Activated CD4-positive, alpha-beta T cell treated with anti-CD3 and anti-CD28 coated beads, Interleukin-2, Interleukin-4, amounts not matched to agents 100 ng/mL and 50 ng/mL, durations not matched to agents 16 hours and 8 hours (primary cell): ENCODE measurements at places on chromosomes 5 and 9.
A peak's percentile ranks its signal among the peaks of the same experiment; 100 is the strongest.

- DNase-seq: no peak
These were observed 20.4 kb upstream of the PAPPA start for GRCh38 chr9:116133163-116133562.

DNA sequence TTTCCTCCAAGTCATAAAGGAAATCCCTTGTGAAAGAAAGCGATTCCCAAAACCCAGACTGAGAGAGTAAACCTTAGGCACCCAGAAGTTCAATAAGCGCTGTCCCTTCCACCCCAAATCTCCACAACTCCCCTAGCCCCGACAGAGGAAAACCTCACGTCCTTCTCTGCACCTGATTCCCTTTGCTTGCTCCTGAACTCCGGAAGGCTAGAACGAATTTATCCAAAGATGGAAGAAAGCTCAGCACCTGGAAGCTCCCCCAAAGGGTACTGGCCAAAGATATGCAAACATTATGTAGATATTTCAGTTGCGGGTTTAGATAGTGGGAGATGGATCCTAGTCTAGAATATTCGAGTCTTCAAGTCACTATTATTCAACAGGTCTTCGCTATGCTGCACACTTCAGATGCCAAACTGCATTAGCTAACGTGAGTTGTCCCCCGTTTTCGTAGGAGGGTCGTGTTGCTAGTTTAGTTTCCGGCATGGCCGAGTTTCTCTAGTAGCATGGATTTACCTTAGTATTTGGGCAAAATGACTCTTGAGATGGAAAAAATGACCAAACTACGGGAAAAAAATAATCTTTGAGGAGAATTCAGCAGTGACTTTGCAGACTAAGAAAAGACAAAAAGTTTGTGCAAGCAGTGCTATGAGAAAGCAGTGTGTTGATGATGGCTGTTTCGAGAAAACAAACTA is 27.7 kb downstream of the NR2F1 start:
- DNase-seq: no peak

DNA sequence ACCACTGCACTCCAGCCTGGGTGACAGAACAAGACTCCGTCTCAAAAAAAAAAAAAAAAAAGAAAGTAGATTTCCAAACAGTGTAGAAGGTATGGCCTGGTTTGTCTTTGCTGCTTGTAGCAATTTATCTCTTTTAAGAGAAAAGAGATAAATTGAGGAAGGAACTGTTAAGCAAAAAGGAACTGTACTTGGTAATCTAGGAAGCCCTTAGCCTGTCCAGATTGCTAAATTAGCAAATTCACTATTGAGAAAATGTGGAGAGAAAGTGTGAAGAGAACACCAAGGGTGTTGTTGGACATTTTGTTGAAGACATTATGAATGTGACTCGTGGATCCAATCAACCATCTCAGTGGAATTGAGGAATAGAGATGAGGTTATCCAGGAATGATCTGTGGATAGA is 13.0 kb upstream of the SUSD3 start:
- no peak for DNase-seq

DNA sequence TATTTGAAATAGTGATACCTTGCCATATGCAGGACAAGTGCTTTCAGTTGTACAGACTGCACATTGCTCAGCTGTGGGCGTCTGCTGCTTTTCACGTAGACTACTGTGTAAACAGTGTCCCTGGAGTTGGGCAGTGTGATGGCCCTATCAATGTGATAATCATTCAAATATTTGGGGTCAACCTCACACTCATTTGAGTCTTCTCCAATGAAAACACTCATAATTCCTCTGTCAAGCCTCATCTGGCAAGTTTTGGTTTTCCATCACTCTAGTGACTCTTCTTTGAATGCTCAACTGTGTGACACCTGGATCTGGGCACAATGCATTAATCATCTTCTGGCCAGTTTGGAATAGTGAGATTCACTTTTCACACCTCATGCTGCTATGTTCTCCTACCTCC is 64.4 kb downstream of the UGCG start:
- no peak for DNase-seq

- peak; percentile 56 for DNase-seq
These were observed 179.4 kb upstream of the NR3C1 start for GRCh38 chr5:143582869-143583268.

DNA sequence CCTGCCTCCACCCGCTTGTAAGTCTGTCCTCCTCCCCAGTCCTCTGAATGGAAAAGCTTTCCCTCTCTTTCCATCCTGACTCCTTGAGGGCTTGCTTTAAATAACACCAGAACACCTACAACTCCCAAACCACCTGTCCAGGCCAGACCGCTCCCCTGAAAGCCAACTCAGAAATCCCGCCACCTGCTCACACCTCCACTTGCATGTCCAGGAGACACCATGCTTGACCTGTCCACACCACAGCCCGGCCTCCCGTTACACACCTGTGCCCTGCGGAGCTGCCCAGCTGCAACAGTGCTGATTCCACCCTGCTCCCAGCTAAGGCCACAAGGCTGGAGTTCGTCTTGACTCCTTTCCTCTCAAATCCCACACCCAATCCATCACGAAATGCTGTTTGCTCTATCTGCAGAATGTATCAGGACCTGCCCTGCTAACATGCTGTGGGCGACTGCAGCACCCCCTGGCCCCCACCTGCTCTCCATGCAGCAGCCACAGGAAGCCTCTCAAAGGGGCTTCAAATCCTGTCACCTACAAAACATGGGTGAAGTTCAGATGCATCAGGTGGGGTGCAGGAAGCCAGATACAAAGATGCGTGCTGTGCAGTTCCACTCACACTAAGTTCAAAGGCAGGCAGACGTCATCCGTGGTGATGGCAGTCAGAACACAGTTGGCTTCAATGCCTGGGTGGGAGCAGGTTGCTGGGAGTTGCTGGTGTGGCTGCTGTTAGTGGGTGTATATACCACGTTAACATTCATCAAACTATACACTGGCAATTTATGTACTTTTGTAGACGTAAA is 166.0 kb downstream of the ROR2 start:
- no peak for DNase-seq

GRCh38 chr5:115382989-115383388 is 86.5 kb upstream of the CCDC112 start:
- DNase-seq: no peak

- no peak for DNase-seq
These were observed 12.2 kb upstream of the TNC start for GRCh38 chr9:115130176-115130575.

GRCh38 chr5:111511831-111512374 is 432 bp downstream of the STARD4 start:
- DNase-seq: no peak

GRCh38 chr5:180213657-180214207 is 4.7 kb upstream of the RASGEF1C start:
- no peak for DNase-seq

GRCh38 chr9:77946969-77947620 is 84.5 kb downstream of the GNAQ start:
- DNase-seq: no peak

- no peak for DNase-seq
These were observed 29.9 kb upstream of the GNA14 start for GRCh38 chr9:77677957-77678535.

DNA sequence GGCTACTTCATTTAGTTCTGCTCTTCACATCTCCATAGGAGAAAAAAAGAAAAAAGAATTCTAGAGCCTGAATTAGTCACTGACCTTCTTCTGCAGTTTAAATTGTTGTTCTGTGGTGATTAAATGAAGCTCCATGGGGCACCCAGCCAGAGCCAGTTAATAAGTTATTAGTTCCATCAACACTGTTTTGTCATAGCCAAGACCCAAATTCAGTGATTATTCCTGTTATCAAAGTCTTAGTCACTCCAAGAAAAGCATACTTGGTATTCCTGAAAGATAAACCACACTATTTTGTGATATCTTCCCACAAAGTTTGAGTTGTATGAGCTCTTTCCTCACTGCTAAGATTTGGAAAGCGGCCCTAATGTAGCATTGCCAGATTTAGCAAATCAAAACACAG is 134.8 kb upstream of the RGMB start:
- no peak for DNase-seq

- DNase-seq: no peak
These were observed 17.6 kb downstream of the C9orf43 start for GRCh38 chr9:113428062-113428615.

DNA sequence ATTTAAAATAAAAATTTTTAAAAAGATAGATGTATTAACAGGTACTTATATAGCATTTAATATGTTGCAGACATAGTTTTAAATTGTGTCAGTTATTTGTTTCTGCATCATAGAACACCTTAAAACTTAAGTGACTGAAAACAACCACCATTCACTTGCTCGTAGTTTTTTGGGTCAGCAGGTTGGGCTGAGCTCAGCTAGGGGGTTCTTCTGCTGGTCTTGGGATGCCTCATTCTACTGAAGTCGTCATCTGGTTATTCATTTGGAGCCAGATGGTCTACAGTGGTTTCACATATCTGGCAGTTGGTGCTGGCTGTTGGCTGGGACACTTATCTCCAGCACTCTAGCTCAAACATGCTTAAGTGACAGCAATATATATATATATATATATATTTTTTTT is 29.6 kb downstream of the PSAT1 start:
- no peak for DNase-seq

GRCh38 chr9:758146-758545 is 83.4 kb upstream of the DMRT1 start:
- no peak for DNase-seq

GRCh38 chr9:86672966-86673365 is 274.3 kb downstream of the GAS1 start:
- DNase-seq: no peak

DNA sequence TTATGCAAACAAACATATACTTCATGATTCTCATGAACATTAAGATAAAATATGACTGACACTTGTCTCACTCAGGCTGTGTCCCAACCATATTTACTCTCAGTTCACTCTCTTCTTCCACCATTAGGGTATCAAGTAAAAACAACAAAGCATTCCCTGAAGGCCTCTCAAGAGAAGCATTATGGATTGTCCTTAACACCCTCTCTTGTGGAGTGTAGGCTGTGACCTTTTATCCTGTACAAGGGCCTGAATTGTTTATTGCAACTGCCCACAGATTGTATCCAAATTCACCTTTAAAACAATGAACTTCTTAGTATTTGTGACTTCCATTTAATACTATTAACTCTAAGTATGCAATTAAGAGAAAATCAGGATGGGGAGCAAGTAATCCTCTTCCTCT is 78.1 kb downstream of the RICTOR start:
- no peak for DNase-seq

- DNase-seq: no peak
These were observed 232.7 kb downstream of the ADAMTSL1 start for GRCh38 chr9:18706648-18707047.

DNA sequence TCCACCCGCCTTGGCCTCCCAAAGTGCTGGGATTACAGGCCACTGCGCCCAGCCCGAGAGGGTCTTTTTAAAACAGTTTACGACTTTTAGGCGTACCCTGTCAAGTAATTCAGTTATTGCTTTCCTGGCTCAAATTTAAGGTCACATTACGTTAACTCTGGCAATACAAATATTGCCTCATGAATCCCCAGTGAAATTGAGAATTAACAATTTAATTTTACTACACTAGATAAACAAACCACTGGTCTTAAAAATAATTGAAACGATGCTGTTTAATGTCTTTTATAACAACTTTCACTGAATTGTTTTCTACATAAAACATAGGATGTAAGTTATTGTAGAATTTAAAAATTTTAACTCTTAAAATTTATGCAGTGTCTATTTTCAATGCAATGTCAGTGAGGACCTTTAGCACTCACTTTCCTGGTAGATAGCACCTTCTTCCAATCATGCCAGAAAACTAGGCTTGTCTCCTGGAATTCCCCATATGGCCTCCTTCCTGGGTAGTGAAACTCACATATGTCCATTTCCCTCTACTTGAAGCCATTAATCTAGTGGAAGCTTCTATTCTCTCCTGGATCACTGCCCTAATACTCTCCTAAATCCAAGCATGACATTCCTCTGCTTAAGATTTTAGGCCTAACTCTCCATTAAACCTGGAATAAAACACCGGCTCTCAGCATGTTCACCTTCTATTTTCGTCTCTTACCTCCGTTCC is 13.5 kb downstream of the BASP1 start:
- no peak for DNase-seq

DNA sequence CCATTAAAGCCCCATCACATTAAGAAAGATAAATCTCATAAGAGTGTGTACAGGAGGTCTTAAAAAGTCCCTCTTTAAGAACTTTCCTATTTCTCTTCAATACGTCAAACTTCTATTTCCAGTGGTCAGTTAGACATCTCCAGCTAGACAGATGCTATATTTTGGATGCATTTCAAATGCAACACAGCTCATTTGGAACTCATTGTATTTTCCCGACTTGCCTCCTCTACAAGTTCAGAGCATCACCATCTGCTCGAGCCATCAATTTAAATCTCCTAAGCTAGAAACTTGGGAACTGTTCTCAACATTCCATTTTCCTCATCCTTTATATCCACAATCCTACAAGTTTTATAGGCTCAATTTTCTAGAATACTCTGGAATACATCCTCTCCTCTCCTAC is 3.2 kb upstream of the UHRF2 start:
- no peak for DNase-seq

DNA sequence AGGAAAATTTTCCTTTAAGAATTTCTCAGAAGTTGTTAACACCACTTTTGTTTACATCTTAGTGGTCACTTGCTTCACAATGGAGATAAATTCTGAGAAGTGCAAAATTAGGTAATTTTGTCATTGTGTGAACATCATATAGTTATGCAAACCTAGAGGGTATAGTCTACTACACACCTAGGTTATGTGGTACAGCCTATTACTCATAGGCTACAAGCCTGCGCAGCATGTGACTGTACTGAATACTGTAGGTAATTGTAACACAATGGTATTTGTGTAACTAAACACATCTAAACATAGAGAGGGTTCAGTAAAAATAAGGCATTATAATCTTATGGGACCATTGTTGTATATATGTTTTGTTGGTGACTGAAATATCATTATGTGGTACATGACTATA is 388.7 kb upstream of the POU5F2 start:
- no peak for DNase-seq

DNA sequence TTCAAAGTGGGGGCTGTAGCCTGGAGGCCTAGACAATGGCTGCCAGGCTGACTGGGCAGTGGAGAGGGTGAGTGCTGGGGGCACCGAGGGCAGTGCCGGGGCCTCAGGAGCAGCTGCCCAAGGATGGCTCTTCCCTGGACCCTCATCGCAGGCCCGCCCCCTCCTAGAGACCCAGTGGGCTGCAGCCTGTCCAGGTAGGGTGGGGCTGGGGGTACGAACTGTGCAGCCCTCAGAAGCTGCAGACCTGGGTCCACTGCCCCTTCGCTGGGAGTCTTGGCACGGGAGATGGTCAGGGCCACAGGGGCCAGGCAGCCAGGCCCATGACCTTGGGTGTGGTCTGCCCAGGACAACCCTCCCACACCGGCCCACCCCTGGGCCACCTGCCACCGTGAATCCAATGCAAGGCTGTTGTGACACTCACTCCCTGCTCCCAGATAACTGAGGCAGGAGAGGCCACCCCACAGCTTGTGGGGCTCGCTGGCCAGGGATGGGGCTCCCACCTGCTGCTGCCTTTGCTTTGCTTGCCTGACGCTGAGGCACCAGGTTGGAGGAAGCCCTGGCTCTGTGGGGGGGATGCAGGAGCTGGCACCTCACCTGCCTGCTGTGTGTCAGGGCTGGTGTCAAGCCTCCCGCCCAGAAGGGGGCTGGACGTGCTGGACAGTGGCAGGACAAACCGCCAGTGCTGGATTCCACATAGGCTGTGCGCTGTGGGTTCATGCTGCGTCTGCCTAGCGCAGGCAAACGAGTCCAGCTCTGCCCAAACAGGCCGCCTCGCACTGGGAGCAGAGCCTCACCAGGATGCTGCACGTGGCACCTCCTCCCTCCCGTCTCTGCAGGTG is 23.1 kb upstream of the SLC9A3 start:
- no peak for DNase-seq

GRCh38 chr5:54230936-54231685 is 79.3 kb downstream of the ARL15 start:
- DNase-seq: no peak

- no peak for DNase-seq
These were observed at the start of gene CCDC180 for GRCh38 chr9:97307500-97308163. CCDC180 (plus strand) TSS chr9:97307659; CDS start chr9:97308064, 405 bp downstream.
